ENCODE measurements at places on chromosomes 13 and 19.

DNA sequence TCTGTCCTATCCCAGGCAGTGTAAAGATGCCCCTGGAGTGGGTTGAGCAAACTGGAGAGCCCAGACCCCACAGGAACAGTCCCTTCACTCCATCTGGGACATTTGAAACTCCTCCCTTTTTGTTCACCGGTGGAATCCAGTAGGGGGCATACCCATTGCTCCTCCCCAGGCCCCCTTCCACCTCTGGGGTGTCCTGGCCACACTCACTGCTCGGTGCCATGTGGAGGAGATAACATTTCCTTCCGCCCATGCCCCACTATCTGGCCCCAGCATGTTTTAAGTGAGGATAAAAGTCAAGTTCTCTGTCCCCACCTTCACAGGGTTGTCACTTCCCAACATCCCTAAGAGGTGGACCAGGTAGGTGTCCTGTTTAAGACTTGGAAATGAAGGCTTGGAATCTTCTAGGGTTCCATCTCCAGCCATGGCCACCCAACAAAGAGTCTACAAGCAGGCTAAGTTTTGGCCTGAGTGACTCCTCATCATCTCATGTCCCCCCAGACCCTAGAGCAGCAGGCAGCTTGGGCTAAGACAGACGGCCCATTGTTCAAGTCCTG is 9.3 kb downstream of the ZNF526 start:
- DNase-seq, result no peak

DNA sequence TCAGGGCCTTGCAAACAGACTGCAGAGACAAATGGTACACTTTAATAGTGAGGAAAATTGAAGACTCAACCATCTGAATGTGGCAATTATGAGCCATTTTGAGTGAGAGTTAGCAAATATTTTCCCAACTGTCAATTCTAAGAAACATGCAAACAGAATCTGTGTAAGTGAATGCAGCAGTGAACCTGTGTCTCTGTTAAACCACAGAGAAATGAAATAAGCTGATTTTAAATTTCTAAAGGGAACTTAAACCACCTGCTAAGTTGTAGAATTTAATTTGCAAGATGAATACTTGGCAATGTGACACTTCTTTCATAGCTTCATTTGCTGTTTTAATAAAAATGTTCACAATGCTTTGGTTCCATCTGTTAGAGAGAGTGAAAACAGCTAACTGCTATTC is 42.0 kb upstream of the TDRD3 start:
- DNase-seq, result no peak

DNA sequence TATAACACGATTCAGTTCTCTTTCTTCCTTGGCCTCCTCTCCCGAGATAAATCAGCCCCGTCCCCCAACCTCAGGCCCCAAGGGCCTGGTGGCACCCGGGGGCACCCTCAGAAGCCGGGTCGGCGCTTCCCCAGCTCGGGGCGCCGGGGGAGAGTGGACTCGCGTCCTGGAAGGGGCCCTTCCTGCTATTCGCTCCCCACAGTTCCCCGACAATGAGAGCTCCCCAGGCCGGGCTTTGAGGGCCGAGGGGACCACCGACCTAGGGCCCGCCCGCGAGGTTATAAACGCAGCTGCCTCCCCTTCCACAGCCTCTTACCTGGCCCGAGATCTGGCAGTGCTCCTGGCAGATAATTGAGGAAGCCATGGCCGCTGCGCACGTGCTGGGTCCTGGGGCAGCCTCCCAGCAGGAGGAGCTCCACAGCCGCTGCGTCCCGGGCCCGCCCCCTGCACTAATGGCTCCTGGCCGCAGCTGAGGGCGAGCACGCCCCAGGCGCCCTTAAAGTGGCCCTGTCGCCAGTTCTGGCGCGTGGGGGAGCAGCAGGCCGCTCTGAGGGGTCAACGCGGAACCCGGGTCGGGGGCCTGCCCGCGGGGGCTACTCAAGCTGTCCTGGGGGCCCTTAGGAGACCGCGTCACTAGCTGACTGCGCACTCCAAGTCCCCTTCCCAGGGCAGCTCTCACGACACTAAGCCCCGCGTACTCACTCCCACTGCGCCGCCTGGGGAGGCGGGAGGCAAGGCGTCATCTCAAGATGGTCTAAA is at the start of gene SOHLH2:
TSS of gene SOHLH2 (minus strand) at position 394 of the 759 bp plus-strand sequence. CDS start at position 364, 30 bp downstream.
- DNase-seq, result no peak

- no peak for DNase-seq
Measured at GRCh38 chr13:78286748-78287147, 316.6 kb downstream of the POU4F1 start.

DNA sequence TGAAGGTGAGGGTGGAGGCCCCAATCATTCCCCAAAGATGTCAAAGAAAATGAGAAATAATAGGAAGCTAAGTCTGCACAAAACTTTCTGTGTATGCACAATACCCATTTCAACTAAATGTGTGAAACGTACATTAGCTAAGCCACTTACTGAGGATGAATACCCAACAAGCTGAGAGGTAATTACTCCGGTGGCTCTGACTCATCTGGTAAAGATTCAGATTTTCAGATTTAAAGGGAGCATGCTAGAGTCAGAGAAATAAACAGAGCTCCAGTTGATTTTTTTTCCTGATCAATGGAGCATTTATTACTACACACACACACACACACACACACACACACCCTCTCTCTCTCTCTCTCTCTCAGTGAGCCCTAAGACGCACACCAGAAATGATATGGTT is 194.8 kb upstream of the ARGLU1 start:
- DNase-seq, result no peak

DNA sequence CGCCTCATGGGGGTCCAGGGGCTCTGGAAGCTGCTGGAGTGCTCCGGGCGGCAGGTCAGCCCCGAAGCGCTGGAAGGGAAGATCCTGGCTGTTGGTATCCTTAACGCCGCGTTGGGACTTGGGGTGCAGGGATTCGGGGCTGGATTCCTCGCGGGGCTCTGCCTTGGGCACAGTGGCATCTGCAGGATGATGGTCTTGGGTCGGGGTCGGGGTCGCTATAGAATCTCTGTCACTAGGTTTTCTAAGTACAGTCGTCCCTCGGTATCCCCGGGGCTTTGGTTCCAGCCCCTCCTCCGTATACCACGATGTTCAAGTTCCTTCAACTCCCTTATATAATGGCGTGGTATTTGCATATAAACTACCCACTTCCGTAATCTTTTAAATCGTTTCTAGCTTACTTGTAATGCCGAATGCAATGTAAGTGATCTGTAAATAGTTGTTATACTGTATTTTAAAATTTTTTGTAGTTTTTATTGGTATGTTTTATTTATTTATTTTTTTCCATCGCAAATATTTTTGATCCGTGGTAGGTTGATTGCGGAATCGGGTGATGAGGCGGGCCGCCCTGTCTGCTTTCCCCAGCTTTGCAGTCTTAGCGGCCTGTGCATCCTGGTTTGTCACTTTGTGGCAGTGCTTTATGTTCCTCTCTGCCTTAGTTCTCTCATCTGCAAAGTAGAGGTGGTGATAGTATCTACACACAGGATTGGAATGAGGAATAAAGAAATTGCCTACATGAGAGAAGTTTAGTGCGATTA is 606 bp downstream of the ERCC5 start:
- DNase-seq, result peak; percentile 74

GRCh38 chr13:29532116-29532515 is 63.4 kb downstream of the SLC7A1 start:
- no peak for DNase-seq

GRCh38 chr19:44573627-44574026 is 39.7 kb upstream of the IGSF23 start:
- DNase-seq, result no peak

DNA sequence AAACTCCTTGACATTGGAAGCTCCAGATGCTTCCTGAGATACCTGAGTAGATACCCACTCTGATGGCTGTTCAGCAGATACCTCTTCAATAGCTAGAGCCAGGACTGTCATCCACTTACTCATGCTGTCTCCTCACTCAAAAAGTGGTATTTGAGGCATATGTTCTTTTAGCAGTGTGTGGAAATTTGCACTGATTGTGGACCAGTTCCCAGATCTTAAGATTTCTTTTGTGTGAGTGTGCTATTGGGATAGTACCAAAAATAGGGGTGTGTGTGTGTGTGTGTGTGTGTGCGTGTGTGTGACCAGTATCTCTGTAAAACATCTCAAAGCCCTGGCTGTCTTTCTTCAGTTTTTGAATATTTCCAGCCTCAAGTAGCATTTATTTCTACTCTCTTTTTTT is 108.3 kb downstream of the SLITRK5 start:
- no peak for DNase-seq

- no peak for DNase-seq
Measured at GRCh38 chr19:12952488-12953137, 4.4 kb downstream of the GADD45GIP1 start.

DNA sequence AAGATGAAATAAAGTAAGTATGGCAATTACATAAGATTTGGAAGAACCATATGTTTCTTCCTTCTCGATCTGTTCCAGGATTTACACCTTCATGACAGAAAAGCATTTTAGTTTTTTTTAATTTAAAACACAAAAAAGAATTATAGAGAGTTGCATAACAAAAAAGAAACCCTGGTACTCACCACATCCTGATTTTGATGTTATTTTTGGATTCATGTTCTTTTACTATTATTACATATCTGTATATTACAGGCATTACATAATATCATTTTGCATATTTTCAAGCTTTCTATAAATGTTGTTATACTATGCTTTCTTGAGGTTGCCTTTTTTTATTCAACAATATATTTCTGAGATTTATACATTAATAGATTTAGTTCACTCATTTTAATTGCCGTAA is 6.7 kb upstream of the KATNAL1 start:
- DNase-seq, result no peak

DNA sequence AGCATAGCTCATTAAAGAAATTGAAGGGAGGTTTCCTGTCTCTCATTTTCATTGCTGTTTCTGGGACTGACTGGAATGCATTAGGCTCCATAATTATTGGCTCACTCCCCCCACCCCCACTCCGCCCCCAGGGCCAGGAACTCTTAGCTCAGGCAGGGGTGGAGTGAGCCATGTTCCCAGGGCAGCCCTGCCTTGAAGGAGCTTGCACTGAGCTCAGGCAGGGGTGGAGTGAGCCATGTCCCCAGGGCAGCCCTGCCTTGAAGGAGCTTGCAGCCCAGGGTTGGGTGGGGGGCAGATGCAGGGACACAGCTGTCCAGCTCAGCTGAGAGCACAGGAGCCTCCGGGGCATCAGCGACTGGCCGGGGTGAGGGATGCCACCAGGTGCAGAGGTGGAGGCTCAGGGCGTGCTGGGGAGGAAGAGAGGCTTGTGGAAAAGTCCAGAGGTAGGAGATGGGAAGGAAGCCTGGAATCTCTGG is 39.1 kb upstream of the TFDP1 start:
- no peak for DNase-seq

DNA sequence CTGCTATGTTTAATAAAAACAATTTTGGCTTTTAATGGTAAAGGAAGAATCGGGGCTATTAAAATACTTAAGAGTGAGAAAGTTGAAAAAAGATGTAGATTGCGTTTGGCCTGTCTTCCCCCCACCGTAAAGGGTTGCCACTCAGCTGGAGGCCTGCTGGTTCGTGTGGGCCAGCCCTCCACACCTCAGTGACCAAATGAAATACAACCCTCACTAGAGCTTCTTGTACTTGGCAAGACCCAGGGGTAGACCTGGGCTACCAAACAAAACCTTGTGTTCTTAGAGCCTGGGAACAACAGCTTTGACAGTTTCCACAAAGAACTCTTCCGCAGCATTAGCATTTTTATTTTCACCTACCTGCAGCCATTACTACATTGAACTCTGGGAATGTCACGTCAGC is 152.8 kb upstream of the PABPC3 start:
- no peak for DNase-seq

GRCh38 chr13:32151240-32151639 is 119.7 kb downstream of the FRY start:
- no peak for DNase-seq

GRCh38 chr13:39244561-39245230 is 206.4 kb downstream of the NHLRC3 start:
- DNase-seq, result no peak

Data from CD4-positive, alpha-beta memory T cell (primary cell).